EH (cell line): ENCODE measurements at places on chromosomes 5 and 9.
A peak's percentile ranks its signal among the peaks of the same experiment; 100 is the strongest.

DNA sequence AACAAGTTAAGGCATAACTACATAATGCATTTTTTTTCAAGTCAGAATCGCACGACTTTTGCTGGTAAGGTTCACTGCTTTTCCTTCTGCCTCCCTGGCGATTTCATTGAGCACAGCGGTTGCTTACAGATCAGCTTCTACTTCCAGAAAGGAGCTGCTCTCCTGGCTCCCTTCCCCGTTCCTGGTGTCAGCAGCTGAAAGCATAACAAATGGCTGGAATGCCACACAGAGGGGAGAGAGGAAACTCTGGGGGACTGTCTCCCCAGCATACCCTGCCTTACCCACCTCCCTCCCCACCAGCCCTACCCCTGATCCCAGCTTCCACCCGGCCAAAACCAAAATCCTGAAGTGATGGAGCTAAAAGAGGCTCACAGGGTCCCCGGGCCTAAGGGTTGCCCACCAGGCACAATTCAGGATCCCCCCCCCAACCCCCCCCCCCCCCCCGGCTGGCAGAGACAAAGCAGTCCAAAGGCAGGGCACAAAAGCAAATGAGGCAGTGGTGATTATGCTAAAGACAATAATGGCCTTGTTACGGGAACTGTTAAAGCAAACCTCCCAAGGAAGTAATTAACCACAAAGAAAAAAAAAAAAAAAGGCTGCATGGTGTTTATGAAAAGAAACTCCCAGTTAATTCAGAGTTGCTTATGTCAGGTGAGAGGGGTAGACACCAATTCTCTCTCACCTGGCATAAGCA, 126.1 kb upstream of the WWC1 start:
- DNase-seq: no peak

DNA sequence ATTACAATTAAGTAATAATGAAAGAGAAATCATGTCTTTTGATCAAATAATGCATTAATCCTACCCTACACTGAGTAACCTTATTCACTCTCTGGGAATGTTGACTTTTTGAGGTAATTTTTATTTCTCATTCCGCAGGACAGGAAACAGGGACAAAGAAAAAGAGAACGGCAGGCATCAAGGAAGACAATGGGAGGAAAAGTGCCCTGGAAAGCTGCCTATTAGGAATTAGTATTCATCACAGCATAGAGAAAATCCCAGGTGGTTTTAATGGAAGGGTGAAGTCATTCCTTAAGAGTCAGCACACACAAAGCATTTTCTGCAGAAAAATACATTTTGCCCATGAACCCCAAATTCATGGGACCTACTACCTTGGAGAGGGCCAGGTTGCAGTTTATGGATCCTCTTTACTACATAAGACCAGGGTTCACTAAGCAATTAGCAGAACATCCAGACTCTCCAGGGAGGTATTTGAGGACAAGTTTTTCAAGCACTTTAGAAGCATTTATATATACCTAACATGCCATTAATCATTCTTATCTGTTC, 9.4 kb downstream of the FSTL4 start:
- no peak for DNase-seq

- DNase-seq: no peak
Observed at GRCh38 chr5:170589643-170590042, 85.8 kb downstream of the KCNIP1 start.

GRCh38 chr5:178808886-178809285, 50.9 kb upstream of the ZNF354B start:
- no peak for DNase-seq

DNA sequence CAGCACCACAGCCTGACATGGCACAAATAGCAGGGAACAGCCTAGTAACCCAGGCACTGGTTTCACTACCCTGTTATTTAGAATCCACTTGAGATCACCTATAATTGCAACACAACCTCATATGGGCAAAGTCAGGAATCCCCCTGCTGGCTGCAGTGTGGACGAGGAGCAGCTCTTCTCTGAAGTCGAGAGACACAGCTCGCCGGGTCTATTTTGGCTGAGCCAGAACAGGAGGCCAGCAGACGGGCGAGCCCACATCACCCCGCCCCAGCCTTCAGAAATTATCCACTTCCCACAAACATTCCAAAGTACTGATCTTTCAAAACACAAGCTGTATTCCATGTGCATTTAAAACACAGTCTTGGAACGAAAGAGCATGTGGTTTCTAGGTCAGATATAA, 179.0 kb downstream of the ROR2 start:
- peak; percentile 86 for DNase-seq

DNA sequence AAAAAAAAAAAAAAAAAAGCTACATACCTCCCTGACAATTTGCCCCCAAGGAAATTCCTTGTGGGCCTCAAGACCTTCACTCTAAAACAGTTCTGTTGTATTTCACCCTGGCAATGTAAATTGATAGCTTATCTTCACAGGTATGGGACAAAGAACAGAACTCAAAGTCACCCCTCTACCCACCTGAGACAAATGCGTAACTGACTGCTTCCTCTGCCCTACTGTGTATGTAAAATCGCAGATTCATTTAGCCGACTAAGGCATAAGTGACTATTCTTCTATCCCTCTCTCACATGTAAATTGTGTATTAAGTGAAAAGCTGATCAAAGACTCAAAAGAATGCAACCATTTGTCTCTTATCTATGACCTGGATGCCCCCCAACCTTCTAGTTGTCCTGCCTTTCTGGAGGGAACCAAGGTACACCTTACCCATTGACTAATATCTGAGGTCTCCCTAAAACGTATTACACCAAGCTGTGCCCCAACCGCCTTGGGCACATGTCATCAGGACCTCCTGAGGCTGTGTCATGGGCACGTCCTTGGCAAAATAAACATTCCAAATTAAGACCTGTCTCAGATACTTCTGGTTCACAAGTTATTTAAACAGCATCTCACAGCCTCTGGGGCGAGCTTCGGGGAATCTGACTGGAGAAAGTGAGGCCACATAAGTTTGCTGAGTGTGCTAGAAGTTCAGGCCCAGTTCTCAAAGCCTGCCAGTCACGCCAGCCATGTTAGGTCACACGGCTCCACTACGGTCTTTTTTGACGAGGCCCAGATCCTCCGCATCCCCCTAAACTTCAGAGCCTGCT, 954 bp downstream of the TBCA start:
- DNase-seq: peak; percentile 1
